ENCODE measurements at places on chromosomes 2 and 18.

- DNase-seq = no peak
These were observed 41.2 kb downstream of the TAF1B start for GRCh38 chr2:9884436-9884835.

GRCh38 chr2:29223851-29224692 is 108.9 kb downstream of the CLIP4 start:
- DNase-seq = peak; percentile 76

DNA sequence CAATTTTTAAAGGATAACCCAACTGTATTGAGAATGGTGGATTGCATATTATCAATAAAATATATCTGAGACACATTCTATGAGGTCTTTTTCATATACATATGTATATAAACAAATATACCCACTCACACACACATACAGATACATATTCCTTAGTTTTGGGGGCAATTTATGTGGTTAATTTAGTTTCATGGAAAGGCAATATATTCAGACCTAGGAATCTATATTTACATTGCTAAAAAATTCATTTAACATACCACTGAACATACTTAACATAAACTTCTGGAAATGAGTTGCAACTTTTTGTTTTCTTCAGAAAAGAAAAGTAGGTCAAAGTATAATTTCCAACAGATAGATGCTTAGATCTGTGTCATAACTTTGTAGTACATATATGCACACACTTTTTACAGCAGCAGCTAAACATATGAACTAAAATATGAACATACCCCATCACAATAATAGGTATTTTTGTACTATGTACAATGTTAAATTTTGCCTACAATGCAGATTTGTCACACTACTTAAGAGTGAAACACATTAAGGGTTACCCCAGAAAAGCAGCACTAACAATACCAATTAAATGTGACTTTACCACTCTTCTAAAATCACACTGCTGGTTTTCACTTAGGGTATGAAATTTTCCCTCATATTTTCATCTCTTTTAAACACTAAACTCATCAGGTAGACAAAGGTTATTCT is 23.0 kb downstream of the HEATR5B start:
- DNase-seq = no peak

GRCh38 chr2:218904176-218904575 is 23.5 kb downstream of the WNT10A start:
- no peak for DNase-seq

DNA sequence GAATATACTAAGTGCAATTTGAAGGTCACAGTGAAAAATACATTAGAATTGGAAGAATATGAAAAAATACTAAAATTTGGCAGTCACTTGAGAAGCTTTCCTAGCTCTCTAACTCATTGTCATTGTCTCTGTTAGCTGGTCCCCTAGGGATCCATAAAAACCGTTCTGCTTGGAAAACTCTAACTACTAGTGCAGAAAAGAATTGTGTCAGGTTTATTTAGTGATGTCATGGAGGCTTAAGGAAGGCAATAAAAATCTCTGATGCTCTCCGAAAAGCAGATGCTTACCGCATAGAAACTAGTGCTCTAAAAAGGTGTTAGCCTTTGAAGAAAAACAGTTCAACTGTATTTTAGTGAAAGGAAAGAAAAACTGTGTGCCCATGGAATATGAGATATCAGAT is 150.1 kb upstream of the DLGAP1 start:
- no peak for DNase-seq

DNA sequence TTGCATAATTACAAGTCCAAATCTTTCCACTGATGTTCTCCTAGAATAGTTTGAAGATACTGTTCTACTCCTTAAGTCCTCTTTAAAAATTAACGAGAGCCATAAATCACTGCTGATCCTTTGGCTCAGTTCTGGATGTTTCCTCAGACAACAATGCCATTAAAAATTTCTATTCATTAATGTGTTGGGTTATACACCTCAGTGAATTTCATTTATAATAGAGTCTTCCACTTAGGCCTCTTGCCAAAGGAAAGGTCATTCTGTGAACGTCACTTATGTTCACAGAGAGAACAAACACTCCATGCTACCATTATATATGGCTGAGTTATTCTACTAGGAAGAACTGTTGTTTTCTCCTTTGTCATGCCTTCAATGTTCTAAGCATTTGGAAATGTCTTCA is 1472.3 kb upstream of the CELF4 start:
- DNase-seq = no peak

DNA sequence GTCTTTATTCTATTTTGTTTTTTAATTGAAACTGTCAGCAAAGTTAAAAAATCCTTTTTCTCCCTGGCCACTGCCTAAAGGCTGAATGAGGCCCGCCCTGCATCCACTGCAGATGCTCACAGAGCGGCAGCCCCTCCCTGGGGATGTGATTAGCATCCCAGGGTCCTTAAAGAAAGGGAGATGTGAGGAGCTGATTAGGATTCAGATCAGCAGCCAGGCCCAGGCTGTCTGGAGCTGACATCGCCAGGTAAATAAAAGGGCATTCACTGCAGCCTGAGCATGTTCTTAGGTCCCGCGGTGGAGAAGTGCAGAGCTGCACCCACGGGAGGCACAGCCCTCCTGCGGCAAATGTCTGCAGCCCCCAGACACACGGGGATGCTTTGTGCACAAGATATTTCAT is 83.8 kb downstream of the LONRF2 start:
- DNase-seq = no peak

DNA sequence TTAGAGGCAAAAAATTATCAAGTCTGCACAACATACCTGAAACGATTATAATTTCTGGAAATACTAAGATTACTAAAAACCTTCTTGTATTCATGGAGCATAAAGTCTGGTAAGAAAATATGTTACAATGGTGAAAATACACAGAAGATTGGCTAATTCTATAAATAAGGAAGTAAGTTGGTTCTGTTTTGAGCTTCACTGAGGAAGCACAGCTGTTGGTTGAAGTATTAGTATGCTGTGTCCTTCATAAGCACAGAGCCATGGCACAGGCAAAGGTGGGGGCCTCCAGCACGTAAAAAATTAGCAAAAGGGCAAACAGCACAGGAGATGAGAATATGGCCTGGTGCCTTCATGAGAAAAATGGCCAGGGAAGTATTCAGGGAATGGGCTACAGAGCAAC is 40.4 kb upstream of the ANKRD62 start:
- no peak for DNase-seq

GRCh38 chr18:37222354-37222998 is 343.1 kb downstream of the CELF4 start:
- DNase-seq = no peak

DNA sequence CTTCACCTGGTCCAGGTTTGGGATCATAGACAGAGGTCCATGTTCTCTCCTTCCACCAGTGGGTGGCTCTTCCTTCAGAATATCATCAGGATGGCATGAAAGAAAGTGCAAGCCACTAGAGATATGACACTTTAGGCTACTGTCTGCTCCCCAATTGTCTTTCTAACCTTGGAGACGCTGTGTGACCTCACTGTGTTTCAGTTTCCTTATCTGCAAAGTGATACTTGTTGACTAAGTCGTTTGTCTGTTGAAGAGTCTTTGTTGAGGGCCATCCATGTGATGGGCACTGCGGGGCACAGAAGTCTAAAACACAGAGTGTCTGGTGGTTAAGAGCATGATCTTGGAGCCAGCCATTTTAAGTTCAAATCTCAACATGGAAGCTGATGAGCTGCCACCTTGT is 259.9 kb upstream of the THSD7B start:
- DNase-seq = no peak

DNA sequence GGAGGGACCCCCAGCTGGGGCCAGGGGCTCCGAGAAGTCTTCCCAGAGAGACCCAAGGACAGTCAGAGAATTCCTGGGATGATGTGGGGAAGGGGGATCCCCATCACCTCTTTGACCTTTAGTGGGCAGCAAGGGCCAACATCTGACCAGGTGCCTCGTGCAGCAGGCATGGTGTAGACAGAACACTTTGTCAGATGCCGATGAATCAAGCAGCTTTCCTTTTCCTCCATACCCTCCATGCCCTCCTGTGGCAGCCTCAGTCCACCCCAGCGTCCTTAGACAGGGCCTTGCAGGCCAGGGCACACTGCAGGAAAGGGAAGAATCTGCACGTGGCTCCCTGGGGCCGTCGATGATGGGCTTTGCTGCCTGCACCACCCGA is 26.3 kb downstream of the GPR55 start:
- DNase-seq = no peak

DNA sequence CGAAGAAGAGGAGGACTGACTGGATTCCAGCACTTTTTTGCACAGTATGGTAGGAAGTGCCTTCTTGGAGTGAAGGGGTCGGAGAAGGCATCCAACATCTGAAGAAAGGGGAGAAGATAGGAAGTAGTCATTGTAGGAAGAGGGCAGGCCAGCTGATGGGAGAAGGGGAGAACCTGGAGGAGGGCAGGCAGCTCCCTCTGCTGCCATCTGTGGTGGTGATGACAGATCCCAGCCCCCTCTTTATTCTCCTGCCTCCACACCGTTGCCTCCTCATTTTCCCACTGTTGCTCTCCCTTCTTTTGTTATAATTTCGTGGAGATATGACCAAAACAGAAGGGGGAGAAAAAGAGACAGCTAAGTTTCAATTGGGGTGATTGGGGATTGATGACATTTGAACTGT is 2.9 kb upstream of the SCYGR2 start:
- DNase-seq = no peak

- no peak for DNase-seq
These were observed 336.6 kb downstream of the SMAD2 start for GRCh38 chr18:47593744-47594472.

DNA sequence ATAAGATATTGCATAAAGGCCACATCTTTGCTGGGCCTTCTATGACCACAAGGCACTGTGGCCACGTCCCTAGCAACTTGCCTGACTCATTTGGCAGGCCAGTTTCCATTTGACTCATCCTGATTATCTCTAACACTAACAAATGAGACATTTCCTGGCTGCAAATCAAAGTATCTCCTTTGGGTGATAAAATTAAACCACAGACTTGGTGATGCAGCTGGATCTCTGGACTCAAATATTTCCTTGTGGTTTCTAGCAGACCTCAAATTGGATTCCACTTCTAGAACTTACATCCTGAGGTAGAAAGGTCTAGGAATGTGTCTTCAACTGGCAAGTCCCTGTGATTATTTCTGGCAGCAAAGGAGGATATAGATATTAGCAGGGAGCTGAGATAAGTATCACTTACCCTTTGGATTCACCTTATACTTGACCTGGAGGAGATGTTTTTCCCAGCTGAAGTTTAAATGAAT is 167.9 kb upstream of the NXPH2 start:
- DNase-seq = peak; percentile 79

DNA sequence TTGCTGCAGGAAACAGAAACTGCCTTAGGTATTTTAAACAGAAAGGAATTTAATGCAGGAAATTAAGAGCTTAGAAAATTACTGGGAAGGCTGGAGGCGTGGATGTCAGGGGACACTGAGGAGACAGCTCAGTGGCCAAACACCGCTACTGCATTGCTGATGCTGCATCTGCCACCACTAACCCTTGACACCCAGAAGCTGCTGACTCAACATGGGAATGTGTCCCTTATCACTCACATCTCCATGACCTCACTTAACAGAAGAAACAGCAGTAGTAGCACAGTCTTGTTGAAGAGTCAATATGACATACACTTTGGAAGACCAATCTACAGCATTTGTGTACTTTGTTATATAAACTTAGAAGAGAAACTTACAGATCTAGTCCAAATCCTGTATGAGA is 906.1 kb downstream of the SLC4A3 start:
- peak; percentile 67 for DNase-seq

DNA sequence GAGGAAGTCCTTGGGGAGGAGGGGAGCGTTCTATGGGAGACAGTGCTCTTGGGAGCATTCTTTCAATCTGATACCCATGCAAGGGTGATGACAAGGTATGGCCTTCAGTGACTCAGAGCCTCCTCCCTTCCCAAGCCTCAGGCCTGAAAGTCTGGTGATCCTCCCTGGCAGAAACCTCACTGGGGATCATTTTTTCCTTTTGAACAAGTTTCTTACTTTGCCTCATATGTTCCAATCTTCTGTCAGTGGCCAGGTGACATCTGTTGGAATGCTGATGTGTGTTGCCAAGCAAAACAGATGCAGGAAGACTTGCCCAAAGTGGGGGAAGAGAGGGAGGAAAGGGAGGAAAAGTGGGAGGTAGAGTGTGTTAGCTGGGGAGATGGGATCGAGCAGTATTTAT is 224.8 kb downstream of the NEDD4L start:
- DNase-seq = peak; percentile 45

DNA sequence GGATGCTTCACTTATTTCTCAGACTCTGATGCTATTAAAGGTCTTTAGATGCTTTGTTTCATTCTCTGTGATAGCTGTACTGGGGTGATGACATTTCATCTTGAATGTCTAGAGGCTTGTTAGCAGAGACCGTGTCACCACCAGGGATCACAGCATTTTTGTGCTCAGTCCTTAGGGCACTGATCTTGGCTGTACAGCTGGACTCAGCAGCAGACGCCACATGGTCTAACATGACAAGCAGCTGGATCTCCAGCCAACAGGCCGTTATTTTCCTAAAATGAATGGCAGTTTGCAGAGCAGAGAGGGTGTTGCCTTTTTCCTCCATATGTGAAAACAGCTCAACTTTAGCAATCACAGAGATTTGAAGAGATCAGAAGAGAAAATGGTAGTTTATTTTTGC is 491.8 kb downstream of the CDH2 start:
- DNase-seq = no peak

DNA sequence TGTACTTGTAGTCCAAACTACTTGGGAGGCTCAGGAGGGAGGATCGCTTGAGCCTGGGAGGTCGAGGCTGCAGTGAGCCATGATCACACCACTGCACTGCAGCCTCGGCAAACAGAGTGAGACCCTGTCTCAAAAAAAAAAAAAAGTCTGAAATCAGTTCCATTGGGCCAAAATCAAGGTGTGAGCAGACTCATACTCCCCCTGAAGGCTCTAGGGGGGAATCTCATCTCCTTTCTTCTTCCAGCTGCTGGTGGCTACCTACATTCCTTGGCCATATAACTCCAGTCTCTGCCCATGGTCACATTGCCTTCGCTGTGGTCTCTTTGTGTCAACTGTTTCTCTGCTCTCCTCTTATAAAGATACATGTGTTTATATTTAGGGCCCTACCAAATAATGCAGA is 234.0 kb downstream of the LRRTM1 start:
- no peak for DNase-seq

DNA sequence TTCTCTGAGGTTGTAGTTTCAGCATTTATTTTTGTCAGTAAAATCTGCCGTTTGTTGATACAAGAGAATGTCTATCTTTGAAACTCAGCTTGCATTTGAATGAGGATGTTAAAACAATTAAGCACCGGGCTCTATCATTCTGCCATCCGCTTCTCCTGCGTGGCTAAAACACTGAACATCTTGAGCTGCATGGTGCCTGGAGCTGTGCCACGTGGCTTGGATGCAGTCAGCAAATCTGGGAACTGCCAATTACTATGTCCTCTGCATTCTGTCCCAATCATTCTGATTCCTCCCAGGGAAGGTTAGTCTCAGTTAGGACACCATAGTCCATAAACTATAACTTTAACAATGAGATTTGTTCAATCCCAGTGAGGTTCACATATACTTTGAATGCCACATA is 598.4 kb downstream of the FBXO15 start:
- DNase-seq = no peak

DNA sequence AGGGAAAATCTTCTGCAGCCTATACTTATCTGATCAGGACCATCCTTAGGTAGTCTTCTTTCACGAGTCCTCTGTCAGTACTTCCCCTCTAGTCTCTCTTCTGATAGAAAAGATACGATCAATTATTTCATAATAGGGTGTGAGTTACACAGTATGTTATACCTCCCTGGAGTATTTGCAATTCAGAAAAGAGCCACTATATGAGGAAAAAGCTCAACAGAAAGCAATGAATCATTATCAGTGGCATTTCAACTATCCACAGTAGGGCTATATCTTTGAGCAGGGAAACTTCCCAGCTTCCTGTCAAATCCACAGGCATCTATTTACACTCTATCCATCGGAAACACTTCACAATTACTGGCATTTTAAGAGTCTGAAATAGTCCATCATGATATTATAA is 105.3 kb upstream of the ACVR2A start:
- DNase-seq = no peak

- no peak for DNase-seq
These were observed 160.1 kb upstream of the MAPRE2 start for GRCh38 chr18:34880882-34881834.

Data from urothelium cell line (cell line).